Cortex of kidney (tissue), 1 donor: ENCODE measurements at places on chromosomes 16 and 17.

DNA sequence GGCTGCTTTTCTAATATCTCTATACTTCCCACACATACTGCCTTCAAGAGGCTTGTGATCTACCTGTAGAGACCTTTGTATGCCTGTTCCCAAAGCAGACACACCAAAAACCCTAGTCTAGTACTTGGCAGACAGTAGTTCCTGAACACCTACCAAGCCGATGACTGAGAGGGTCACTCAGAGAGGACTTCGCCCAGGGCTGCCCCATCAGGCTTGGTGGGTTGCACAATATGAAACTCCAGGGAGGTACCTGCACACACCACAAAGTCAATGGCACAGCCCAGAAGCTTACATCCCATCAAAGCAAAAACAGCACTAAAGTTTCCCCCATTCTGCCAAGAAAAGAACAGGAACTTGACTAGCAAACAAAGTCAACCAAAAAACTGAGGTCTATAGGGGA lies 30.3 kb downstream of the ASPA start:
- no peak for DNase-seq

GRCh38 chr16:26396511-26397235 lies 670.1 kb upstream of the C16orf82 start:
- no peak for DNase-seq

- DNase-seq = no peak
These were observed 4.7 kb downstream of the SLC13A5 start for GRCh38 chr17:6708357-6708961.

DNA sequence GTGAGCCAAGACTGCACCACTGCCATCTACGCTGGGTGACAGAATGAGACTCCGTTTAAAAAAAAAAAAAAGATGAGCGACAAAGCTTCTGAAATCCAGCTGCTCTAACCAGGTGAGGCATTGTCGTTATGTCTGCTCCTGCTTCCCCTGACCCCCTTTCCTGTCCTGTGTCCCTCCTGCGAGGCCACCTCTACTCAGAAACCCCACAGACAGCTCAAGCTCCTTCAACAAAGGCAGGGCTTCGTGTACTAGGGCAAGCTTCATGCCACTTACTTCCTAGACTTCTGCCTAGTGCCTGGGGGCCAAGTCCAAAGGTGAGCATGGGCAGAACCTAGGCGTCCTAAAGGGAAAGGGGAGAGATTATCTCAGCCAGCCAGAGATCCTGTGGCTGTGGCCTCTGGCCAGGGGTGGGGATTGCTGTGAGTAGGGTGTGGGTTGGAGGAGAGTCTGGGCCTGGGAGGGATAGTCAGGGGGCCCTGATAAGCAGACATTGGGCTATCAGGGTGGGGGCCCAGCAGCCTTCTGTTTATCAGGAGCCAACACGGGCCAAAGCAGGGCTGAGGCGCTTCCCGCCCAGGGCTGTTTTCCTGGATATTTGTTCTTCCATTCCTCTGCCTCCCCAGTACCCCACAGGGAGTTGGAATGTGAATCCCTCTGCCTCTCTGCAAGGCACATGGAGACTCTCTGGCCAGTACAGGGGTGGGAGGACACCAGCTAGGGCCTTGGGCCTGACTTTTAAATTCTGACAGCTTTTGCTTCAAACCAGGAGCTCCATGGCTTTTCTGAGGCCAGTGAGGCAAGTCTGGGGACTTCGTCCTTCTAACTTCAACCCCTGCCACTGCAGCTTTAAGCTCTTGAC lies 10.4 kb downstream of the ERAL1 start:
- no peak for DNase-seq

DNA sequence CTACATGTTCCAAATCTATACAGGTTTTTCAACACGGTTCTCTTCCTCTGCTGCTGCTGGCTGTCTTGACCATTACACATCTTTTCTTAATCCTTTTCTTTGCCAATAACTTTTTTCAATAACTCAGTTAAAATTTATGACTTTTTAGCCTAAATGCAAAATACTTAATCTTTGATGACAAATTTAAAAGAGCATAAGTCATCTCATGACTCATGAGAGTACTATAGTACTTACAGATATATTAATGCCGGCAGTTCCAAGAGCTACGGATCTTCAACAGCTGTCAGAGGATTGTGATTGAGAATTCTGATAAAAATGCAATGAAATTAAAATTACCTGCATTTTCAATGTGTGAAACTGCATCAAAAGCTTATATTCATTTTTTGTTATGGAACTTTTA lies 105.5 kb downstream of the KPNA2 start:
- no peak for DNase-seq

DNA sequence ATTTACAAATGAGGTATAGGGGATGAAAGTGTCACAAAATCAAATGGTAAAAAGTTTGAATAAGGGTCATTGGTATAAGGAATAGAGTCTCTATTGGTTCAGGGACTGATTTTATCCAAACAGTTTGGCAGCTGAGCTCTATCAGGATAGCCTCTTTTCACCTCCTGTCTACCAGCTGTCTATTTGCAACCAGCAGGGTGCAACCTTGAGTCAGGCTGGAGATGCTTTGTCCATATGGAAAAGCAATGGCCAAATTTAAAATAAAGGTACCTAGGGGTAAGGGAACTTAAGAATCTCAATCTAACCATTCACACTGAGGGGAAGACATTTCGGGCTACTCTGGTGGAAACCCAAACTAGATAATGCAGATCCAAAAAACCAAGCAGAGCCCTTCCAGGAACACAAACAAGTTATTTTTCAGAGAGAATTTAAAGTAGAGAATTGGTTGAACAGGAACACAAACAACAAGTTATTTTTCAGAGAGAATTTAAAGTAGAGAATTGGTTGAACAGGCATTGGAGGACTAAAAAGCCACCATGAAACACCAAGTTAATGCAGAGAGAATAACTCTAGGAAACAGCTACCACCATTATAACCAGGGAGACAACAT lies 12.6 kb upstream of the CA10 start:
- DNase-seq = no peak

DNA sequence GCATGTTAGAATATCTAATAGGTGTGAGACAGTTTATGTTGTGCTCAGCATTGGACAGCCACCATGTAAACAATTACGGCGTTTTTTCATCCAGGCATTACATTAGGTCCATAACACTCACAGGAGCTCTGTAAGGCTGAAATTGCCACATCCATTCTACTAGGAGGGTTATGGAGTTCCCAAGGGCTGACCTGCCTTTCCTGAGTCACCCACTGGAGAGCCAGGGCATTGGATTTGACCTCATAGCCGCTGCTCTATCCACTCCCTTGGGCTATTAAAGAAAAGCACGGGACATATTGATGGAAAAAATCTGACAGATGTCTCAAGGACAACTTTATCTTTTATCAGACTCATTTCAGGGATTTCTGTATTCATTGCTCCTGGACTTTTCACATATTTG lies 306.3 kb upstream of the HSBP1 start:
- DNase-seq = no peak

DNA sequence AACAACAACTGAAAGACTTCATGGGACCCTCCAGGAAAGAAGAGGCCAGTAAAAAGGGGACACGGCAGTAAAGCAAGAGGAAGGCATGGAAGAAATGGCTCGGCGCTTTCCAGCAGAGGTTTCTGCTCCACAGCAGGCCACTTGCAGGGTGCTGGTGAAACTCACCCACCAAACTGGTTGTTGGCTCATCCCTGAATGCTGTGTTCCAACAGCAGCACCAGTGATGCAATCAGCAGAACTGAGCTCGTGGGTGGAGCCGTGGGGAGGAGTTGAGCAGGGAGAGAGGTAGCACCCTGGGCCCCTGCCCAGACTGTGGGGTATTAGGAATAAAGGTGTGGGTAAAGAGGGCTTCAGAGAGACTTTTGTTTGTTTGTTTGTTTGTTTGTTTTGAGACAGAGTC lies 62.8 kb upstream of the ADCY9 start:
- DNase-seq = no peak

GRCh38 chr16:9761870-9762269 lies 420.4 kb downstream of the GRIN2A start:
- no peak for DNase-seq

DNA sequence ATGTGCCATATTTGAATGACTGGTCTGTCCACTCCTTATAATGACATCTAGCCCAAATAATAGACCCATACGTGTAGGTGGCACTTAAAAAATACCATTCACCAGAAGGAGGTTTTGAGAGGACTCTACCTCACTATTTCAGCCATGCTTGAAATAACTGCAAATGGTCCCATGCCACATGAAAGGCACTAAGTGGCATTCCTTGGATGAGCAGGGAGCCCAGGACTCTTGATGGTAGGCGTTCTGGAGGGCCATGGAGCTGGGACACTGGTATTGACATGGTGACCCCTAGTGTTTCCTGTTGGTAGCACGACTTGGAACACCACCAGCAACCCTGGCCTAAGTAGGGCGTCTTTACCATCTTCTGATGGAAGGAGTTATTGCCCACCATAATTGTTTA lies 148.7 kb upstream of the ZFHX3 start:
- DNase-seq = no peak

- DNase-seq = no peak
These were observed 9.1 kb downstream of the ASPHD1 start for GRCh38 chr16:29909391-29909790.

DNA sequence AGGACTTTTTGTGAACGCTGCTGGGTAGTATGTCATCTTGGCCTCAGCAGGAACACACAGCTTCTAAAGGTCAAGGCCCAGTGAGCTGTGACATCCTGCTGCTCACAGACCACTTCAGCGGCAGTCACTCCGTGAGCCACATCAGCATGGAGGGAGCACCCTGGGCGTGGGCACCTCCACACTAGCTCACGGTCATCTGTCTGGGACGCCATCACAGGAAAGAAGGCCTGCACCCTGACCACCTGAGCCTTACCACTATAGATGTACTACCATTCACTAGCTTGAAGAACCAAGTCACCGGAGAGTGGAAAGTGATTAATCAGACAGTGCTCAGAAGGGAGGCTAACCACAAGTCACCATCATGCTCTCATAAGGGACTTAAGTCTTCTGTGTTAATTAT lies 3.3 kb downstream of the AXIN1 start:
- DNase-seq = no peak

GRCh38 chr17:45009676-45010467 lies 41.6 kb downstream of the DCAKD start:
- no peak for DNase-seq

GRCh38 chr16:27154705-27155521 lies 48.4 kb upstream of the KDM8 start:
- no peak for DNase-seq
